ENCODE measurements at places on chromosomes 5 and 9.

DNA sequence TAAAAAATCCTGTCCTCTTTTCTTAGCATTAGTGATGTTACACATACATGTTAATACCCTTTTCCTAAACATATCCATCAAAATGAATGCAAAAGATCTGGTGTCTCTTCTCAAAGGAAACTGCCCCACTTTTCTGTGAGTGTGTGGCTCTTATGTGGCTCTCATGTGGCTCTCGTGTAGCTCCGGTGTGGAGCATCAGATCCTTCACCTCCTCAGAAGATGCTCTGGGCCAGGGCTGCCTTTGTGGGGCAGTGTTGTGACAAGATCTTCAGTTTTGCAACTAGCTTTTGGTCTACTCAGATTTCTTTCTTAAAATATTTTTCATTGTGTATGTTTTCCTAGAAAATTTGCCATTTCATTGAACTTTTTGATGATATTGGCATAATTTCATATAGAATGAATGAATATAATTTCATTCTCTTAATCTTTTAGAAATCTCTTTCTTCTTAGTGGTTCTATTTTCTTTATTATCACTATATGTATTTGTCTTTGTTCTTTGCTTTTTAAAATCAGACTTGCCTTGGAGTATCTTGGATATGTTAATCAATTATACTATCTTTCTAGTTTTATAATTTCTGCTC, 19.4 kb downstream of the GARNL3 start:
- DNase-seq = no peak

- DNase-seq = no peak
Observed at GRCh38 chr5:15995341-15996052, 184.1 kb downstream of the MARCHF11 start.

GRCh38 chr9:94654165-94654894, 15.0 kb upstream of the FBP1 start:
- no peak for DNase-seq

GRCh38 chr5:90854169-90854568, 295.6 kb downstream of the ADGRV1 start:
- no peak for DNase-seq

- DNase-seq = no peak
Observed at GRCh38 chr5:82661462-82661861, 383.3 kb upstream of the RPS23 start.

- no peak for DNase-seq
Observed at GRCh38 chr5:117195076-117195475, 620.5 kb upstream of the SEMA6A start.

GRCh38 chr9:5818424-5819142, 14.3 kb downstream of the ERMP1 start:
- no peak for DNase-seq

GRCh38 chr9:22158271-22158670, 149.2 kb upstream of the CDKN2B start:
- no peak for DNase-seq

DNA sequence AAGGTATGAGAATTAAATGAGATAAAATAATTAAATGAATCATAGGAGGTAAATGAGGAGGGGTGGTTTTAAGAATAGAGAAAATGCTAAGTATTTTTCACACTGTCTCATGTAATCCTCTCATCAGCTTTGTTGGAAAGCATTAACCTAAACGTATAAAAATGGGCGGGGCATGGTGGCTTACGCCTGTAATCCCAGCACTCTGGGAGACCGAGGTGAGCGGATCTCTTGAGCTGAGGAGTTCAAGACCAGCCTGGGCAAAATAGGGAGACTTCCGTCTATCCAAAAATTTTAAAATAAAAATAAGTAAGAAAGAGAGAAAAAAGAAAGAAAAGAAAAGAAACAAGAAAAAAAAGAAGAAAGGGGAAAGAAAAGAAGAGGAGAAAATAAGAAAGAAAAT, 1.9 kb upstream of the RFK start:
- no peak for DNase-seq

GRCh38 chr5:148499452-148499851, 115.7 kb downstream of the FBXO38 start:
- no peak for DNase-seq

GRCh38 chr5:127392762-127393161, 102.2 kb downstream of the MEGF10 start:
- DNase-seq = no peak

DNA sequence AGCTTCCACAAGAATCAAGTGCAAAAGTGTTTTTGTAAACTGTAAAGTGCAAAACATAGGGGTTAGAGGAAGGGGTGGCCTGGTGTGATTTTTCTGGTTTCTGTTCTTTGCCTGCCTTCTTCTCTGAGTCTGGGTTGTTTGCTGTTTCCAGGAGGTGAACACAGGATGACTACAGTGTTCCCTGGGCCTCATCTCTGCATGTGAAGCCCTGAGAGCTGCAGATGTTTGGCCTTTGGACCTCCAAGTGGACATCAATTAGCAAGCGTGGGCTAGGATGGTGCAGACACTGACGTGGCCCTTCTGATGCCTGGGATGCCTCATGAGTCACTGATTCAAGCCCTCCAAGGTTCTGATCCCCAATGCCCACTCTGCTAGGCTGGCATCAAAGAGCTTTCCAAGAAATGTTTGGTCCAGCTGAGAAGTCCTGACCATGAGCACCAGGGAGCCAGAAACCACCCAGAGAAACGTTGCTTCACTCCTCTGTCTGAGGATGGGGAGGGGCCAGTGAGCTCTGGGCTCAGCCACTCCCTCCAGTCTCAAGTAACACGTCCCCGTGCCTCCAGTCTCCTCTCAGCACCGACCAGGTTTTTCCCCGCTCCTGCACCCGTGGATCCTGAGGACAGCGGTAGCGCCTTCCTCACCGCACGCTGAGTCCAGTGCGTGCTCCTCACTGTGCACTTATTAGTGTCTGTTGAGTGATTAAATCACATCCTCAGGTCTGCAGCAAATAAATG, 7.6 kb downstream of the IL9 start:
- DNase-seq = no peak

DNA sequence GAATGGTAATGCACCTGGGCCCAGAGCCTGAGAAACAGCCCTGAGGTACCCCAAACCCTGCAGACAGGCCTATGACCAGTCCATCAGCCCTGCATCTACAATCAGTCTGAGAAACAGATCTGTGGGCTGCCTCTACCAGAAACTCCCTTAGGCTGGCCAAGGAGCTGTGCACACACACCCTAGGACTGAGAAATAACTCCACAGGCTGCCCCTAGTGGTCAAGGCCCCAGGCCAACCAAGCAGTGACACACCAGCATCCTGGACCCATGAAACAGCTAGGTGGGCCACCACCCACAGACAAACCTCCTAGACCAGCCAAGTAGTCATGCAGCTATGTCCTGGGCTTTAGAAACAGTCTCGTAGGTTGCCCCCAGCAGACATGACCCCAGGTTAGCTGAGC, 253.6 kb upstream of the VLDLR start:
- DNase-seq = no peak

GRCh38 chr5:150625831-150626746, 14.4 kb upstream of the SYNPO start:
- no peak for DNase-seq

- DNase-seq = no peak
Observed at GRCh38 chr9:78781681-78782080, 484.8 kb downstream of the PSAT1 start.

GRCh38 chr9:114117996-114118830, 19.1 kb upstream of the KIF12 start:
- no peak for DNase-seq

- DNase-seq = no peak
Observed at GRCh38 chr9:107732781-107733522, 243.4 kb upstream of the KLF4 start.

DNA sequence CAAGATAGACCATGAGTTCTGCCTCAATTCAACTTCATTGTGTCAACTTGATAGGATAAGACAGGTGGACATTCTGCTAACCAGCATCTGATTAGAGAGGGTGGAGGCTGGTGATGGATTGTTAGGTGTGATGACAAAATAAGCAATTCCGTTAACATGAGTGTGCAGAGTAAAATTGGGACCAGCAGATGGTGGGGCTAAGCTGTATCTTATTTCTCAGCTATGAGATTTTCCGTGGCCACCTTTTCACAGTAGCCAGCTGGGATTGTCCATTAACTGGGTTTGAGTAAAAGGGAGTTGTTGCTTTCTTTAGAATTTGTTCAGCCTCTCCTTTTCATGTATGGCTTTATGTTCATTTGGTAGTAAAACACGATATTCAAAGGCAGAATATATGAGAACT, 28.8 kb upstream of the TAL2 start:
- no peak for DNase-seq

DNA sequence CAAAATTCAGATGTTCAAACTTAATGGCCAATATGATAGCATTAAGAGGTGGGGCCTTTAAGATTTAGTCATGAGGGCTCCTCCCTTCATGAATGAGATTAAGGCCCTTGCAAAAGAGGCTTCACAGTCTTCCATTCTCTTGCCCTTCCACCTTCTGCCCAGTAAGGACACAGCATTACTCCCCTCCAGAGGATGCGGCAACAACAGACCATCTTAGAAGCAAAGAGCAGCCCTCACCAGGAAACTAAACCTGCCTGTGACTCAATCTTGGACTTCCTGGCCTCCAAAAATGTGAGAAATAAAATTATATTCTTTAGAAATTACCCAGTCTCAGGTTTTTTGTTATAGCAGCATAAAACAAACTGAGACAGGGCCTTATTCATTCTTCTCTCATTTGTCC, 8.2 kb downstream of the AP3B1 start:
- no peak for DNase-seq

- DNase-seq = no peak
Observed at GRCh38 chr9:72894342-72894741, 58.5 kb downstream of the ALDH1A1 start.

- no peak for DNase-seq
Observed at GRCh38 chr5:31708089-31708488, 69.2 kb downstream of the PDZD2 start.

DNA sequence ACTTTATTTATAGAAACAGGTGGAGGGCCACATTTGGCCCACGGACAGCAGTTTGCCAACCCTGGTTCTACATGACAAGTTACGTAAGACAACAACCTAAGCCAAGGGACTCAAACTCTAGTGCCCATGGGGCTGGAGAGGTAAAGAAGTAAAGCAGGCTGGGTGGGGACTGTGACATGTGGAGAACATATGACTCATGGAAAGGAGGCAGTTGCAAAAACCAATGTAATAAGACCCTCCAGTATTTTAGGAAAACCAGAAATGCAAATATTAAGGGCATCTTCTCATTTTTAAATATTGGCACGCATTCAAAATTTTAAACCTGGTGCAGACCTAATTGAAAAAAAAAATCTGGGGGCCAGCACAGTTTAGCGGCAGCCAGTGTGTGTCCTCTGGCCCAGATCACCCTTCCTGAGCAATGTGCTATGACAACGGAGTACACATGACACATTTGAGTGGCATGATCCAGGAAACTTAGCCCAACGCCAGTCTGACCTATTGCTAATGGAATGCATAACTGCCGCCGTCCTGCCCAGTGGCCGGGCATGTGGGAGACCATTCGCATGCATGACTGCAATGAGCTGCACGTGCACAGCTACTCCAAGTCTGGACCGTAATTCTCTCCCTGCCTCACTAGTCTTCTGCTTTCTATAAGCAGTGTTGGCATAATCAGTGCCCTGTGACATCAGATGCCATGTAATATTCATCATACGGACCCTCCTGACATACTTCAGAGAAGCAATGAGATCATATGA, 97.2 kb downstream of the SH3TC2 start:
- DNase-seq = no peak

DNA sequence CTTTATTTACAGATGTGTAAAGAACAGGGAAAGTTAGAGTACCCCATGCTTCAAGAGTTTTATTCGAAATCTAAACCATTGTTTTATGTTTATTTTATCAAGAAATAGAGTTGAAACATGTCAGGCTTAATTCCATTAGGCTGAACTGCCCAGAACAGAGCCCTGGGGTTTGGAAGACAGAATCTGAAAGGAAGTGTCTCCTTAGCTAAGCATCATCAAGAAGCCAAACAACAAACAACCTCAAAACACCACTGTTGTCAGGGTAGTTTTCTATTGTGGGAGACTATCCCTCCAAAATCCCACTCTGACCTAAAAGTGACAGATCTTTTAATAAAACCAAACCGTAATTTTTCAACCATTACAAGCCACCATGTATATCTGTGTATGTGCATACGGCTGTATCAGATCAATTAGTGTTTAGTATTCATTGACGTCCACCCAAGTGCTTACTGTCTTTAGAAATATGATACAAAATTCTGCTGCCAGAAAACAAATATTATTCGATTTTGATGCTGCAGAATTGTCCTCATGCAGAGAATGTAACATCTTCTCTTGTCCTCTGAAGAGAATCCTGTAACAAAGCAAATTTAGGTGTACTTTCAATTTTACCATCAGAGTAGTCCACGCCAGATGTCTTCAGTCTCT, 271.9 kb upstream of the TMEM161B start:
- no peak for DNase-seq

GRCh38 chr5:16178745-16179372, 732 bp downstream of the MARCHF11 start:
- peak; percentile 25 for DNase-seq

- no peak for DNase-seq
Observed at GRCh38 chr9:80701061-80701460, 988.3 kb downstream of the TLE1 start.

- no peak for DNase-seq
Observed at GRCh38 chr9:79568337-79569101, 3.2 kb upstream of the TLE4 start.

- no peak for DNase-seq
Observed at GRCh38 chr5:52746539-52746938, 41.2 kb upstream of the ITGA1 start.

DNA sequence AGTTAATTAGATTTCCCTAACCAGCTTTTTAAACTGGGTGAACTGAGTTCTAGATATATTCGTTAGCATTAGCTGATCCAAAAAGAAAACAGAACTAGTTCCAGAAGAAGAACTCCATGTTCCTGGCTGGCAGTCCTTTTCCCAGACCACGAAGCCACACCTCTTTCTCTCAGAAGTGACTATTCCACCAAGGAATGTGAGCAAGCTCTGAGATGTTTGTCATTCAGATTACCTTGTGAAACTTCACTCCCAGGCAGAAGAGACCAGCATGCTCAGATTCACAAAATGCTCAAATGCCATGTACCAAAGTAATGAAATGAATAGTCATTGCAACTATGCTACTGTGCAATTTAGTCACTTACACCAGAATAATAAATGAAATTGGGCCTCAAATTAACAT, 4.4 kb upstream of the SSBP2 start:
- no peak for DNase-seq

GRCh38 chr5:147689426-147689825, 93.1 kb downstream of the JAKMIP2 start:
- no peak for DNase-seq

- peak; percentile 76 for DNase-seq
Observed at GRCh38 chr9:113516840-113517577, 53.5 kb downstream of the RGS3 start.

Data from stimulated activated CD4-positive, alpha-beta T cell treated with anti-CD3 and anti-CD28 coated beads, Interleukin-2, amount 100 ng/mL, for 24 hours (primary cell).